ENCODE measurements at places on chromosomes 5 and 9. TPM values are rescaled to one million over a fixed set of nuclear protein-coding genes. Genes with fewer than 3 reads are reported as not detected.

- no peaks in the 10 kb centered on the region for H3K27me3 ChIP-seq
- no peaks in the 10 kb centered on the region for H3K36me3 ChIP-seq
- no peak overlapping the region for H3K4me3 ChIP-seq
- H3K4me1 ChIP-seq, result no peaks in the 10 kb centered on the region
- DNase-seq, result no peak
- no peak overlapping the region for H3K27ac ChIP-seq
These were observed 198.0 kb upstream of the EGFLAM start for GRCh38 chr5:38060354-38060753.

DNA sequence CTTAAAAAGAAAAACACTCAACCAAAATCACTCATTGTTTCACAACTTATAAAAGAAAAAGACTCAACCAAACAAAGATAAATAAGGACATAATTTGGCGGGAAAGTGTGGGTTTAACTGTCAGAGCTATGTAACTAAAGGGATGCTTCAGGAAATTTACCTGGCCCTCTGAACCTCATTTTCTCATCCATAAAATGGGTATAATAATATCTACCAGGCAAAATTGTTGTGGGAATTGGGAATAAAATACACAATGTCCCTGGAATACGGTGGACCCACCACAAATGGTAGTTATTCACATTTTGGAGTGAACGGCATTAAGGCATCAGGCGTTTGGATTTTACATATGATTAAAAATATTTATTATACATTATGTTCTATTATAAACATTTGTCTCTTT is 228.5 kb upstream of the ANKRD55 start:
- no peaks in the 10 kb centered on the region for H3K36me3 ChIP-seq
- DNase-seq, result no peak
- H3K4me3 ChIP-seq, result no peak overlapping the region
- no peaks in the 10 kb centered on the region for H3K27me3 ChIP-seq
- no peak overlapping the region for H3K27ac ChIP-seq

DNA sequence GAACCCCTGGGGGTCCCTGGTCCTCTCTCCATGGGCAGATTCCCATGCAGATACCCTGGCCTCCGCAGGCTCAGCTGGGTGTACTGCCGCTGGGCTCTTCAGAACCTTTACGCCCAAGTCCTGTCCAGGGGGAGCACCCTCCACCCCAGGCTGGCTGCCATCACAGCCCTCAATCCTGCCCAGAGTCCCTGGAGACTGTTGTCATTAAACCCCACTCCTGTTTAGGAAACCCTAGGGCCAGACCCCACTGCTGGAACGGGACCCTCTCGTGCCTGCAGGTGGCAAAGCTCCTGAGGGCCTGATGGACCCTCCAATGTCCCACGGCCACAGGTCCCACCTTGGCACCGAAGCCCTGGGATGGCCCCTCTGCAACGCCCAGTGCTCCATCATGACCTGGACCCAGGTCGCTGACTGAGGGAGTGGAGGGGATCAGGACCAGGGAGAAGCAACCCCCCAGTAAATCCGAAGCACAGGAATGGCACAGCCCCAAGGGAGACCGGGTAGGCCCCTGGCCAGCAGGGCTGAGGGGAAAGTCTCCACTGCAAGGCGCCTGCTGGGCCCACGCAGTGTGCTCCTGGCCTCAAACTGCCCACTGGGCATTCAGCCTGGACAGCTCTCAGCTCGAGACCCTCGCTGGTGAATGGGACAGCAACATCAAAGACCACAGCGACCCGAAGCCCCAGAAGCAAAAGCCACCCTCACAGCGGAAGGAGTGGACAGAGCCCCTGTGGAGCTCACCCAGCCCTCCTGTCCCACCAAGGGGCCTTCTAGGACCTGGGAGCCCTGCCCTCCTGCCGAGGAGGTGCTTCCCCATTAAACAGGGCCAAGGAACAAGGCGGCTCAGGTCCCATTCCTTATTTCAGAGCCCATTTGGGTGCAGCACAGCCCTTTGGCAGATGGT is 8.3 kb downstream of the ZDHHC11B start:
- no peak overlapping the region for H3K27ac ChIP-seq
- no peaks in the 10 kb centered on the region for H3K27me3 ChIP-seq
- no peaks in the 10 kb centered on the region for H3K36me3 ChIP-seq

GRCh38 chr5:3179220-3179619 is 416.4 kb upstream of the IRX1 start:
- no peaks in the 10 kb centered on the region for H3K36me3 ChIP-seq
- H3K27ac ChIP-seq, result no peak overlapping the region
- peaks cover 3% of the 10 kb centered on the region for H3K27me3 ChIP-seq
- H3K4me1 ChIP-seq, result no peaks in the 10 kb centered on the region

GRCh38 chr5:151157426-151158286 is at the start of gene ANXA6:
ANXA6 (minus strand) TSS chr5:151157779; CDS start chr5:151147901, 9,878 bp downstream.
- peak; percentile 76 for DNase-seq
- peak within 1 kb of the TSS; percentile 95 for H3K4me3 ChIP-seq
- no peaks in the 10 kb centered on the region for H3K27me3 ChIP-seq
- H3K4me1 ChIP-seq, result peaks cover 40% of the 10 kb centered on the region
- H3K36me3 ChIP-seq, result peaks cover 32% of the 10 kb centered on the region
- peak within 1 kb of the TSS; percentile 89 for H3K27ac ChIP-seq

GRCh38 chr9:7894231-7894630 is 94.7 kb upstream of the DMAC1 start:
- no peak overlapping the region for H3K4me3 ChIP-seq
- H3K27ac ChIP-seq, result no peak overlapping the region
- peaks cover 1% of the 10 kb centered on the region for H3K36me3 ChIP-seq
- no peak for DNase-seq
- H3K4me1 ChIP-seq, result no peaks in the 10 kb centered on the region
- H3K27me3 ChIP-seq, result no peaks in the 10 kb centered on the region

DNA sequence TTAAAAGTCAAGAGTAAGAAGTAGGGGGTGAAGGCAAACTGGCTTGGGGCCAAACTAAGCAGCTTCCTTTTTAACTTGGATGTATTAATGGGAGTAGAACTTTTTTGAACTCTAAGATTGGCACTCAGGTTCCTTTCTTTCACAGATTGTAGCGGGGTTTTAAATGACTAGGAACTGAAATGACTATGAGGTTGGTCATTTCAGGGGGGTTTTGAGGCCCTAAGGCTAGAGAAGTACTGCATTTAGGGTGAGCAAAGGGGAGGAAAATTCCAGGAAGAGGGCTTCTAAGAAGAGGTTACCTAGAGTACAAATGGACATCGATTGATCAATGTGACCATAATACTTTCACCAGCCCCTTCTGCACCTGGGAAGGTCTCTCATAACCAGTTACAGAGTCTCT is 381.8 kb downstream of the MLLT3 start:
- no peak overlapping the region for H3K4me3 ChIP-seq
- H3K4me1 ChIP-seq, result peaks cover 50% of the 10 kb centered on the region
- H3K27ac ChIP-seq, result no peak overlapping the region

Gene ALDH1A1
- total RNA-seq, result not detected

Gene GNA14
- not detected for total RNA-seq

- no peaks in the 10 kb centered on the region for H3K4me1 ChIP-seq
- H3K27me3 ChIP-seq, result peaks cover 2% of the 10 kb centered on the region
- H3K36me3 ChIP-seq, result no peaks in the 10 kb centered on the region
- no peak overlapping the region for H3K27ac ChIP-seq
- no peak for DNase-seq
- H3K4me3 ChIP-seq, result no peak overlapping the region
These were observed 564.7 kb downstream of the PDE4D start for GRCh38 chr5:59328709-59329296.

DNA sequence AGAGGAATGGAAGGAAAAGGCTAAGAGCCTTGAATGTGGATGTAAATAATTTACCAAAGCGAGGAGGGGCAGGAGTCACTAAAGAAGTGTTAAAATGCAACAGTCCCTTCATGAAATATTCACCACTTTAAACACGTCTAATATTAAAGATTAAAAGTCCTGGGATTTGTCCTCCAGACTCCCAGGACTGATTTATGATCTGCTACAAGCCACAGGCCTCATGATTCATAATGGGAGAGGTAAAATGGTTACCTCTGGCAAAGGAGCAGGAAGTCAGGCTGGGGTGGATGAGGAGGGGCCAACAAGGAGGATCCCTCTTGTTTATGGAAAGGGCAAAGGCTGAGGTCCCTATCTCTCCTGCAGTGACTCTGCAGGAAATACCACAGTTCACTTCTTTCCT is 292.4 kb downstream of the TRIM32 start:
- no peak for DNase-seq
- no peaks in the 10 kb centered on the region for H3K36me3 ChIP-seq
- no peaks in the 10 kb centered on the region for H3K4me1 ChIP-seq

DNA sequence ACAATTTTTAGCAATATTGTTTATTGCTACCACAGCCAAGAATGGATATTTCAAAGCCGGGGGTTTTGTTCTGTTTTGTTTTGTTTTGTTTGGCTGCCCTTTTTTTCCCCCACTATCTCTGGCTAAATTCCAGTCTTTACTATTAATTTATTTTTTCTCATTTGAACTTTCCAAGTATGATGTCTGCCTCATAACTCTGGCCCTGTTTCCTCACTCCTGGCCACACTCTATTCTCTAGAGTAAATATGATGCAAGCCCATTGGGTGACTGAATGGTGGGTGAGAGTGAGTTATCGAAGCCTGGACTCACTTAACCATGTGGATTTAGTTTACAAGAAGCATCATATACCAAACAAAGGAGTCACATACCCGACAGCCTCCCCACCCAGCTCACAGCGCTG is 41.9 kb downstream of the WDR36 start:
- peaks cover 8% of the 10 kb centered on the region for H3K4me1 ChIP-seq
- no peak overlapping the region for H3K4me3 ChIP-seq
- no peak overlapping the region for H3K27ac ChIP-seq
- no peak for DNase-seq

- H3K36me3 ChIP-seq, result peaks cover 34% of the 10 kb centered on the region
- no peak for DNase-seq
- H3K4me1 ChIP-seq, result peaks cover 60% of the 10 kb centered on the region
- H3K4me3 ChIP-seq, result peak overlapping the region; percentile 62
- H3K27ac ChIP-seq, result peak overlapping the region; percentile 59
These were observed 4.0 kb downstream of the TUT7 start for GRCh38 chr9:86350006-86350760.

DNA sequence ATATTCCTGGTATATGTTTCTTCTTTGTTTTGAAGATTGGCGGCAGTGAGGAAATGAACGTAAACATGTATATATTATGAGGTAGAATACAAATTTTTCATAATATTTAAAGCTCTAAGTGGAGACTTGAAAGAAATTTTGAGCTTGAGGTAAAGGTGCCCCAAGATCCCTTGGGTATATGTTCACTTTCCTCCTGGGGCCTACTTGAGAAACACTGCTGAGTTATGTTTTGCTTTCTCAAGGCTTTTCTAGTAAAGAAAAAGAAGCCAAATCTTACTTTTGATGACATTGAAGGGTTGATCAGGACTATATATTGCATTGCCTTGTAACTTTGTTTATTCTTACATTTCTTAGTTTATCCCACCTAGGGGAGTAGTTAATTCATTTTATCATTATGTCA is 30.7 kb downstream of the AP3S1 start:
- DNase-seq, result no peak
- H3K27ac ChIP-seq, result no peak overlapping the region
- H3K4me3 ChIP-seq, result no peak overlapping the region
- peaks cover 2% of the 10 kb centered on the region for H3K4me1 ChIP-seq
- peaks cover 46% of the 10 kb centered on the region for H3K36me3 ChIP-seq

GRCh38 chr5:42894057-42894456 is 82.4 kb upstream of the SELENOP start:
- no peaks in the 10 kb centered on the region for H3K36me3 ChIP-seq
- peaks cover 3% of the 10 kb centered on the region for H3K27me3 ChIP-seq
- no peak for DNase-seq
- H3K4me3 ChIP-seq, result no peak overlapping the region

GRCh38 chr9:69759421-69760277 is at the start of gene PTAR1:
PTAR1 (minus strand) TSS chr9:69760011; CDS start chr9:69759938, 73 bp downstream.
- no peaks in the 10 kb centered on the region for H3K27me3 ChIP-seq
- H3K4me3 ChIP-seq, result peak within 1 kb of the TSS; percentile 97
- peaks cover 18% of the 10 kb centered on the region for H3K36me3 ChIP-seq

DNA sequence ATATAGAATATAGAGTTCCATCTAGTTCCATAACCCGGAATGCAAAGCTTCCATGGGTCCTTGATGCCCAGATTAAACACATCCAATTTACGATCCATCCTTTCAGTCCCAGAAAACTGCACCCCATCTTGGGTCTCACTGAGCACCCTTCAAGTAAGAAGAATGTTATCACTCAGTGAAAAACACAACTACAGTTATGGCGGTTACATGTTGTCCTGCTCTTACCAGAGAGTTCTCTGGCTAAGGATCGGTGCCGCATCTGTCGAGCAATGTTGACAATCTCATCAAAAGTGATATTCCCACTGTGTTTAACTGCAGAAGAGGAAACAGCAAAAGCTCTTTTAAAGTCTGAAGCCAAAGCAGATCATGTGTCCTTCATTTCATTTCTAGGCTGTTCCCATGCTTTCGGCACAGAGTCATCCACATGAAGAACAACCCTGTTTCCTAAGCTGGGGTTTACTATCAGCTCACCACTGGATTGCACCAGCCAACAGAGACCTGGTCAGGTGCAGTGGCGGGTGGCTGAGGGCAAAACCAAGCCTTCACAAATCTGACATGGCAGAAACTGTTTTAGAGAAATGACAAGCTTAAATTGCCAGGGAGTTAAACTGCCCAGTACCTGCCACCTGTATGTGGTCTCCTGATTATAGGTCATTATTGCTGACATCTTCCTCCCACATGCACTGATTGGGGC is 2.9 kb downstream of the RPL12 start:
- H3K36me3 ChIP-seq, result peaks cover 78% of the 10 kb centered on the region
- no peaks in the 10 kb centered on the region for H3K27me3 ChIP-seq
- H3K4me3 ChIP-seq, result peak overlapping the region; percentile 91

DNA sequence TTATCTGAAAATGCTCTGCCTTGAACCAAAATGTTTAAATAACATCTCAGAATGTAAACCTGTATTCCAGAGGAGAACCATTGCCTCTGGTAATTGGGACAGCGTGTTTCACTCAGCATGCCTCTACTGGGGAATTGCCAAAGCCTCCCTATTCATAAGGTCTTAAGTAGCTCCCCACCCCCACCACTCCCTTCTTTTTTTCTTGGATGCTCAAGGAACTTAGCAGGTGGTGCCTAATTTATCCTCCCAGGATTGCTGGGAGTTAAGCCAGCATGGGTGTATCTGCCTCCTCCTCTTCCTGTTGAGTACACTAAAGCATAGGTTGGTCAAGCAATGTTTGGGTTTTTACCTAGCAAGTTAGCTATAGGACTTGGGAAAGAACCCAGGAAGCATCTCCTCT is 220.2 kb downstream of the DMAC1 start:
- H3K27ac ChIP-seq, result no peak overlapping the region
- no peaks in the 10 kb centered on the region for H3K27me3 ChIP-seq
- no peaks in the 10 kb centered on the region for H3K4me1 ChIP-seq

Gene PCDHB12
- not detected for total RNA-seq

Gene IL9
- not detected for total RNA-seq

Gene FOXI1
- total RNA-seq, result not detected

Data from activated CD8-positive, alpha-beta T cell treated with anti-CD3 and anti-CD28 coated beads for 36 hours (primary cell).